ENCODE measurements at places on chromosomes 2 and 18.

DNA sequence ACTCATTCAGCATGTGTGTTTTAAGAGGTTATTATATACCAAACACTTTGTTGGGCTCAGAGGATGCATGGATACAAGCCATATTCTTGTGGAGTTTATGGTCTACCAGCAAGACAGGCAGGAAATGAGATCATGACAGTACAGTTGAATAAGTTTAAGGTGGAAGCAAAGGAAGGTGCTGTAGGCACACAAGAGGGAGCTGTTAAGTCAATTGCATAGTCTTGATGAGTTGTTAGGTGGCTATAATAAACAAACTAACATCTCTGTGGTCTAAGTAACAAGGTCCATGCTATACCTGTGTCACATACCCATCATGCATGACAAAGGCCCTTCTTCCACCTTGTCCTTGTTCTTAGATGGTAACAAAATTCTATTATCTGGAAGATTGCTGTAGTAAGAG lies 538.3 kb downstream of the CNTNAP5 start:
- DNase-seq: no peak

DNA sequence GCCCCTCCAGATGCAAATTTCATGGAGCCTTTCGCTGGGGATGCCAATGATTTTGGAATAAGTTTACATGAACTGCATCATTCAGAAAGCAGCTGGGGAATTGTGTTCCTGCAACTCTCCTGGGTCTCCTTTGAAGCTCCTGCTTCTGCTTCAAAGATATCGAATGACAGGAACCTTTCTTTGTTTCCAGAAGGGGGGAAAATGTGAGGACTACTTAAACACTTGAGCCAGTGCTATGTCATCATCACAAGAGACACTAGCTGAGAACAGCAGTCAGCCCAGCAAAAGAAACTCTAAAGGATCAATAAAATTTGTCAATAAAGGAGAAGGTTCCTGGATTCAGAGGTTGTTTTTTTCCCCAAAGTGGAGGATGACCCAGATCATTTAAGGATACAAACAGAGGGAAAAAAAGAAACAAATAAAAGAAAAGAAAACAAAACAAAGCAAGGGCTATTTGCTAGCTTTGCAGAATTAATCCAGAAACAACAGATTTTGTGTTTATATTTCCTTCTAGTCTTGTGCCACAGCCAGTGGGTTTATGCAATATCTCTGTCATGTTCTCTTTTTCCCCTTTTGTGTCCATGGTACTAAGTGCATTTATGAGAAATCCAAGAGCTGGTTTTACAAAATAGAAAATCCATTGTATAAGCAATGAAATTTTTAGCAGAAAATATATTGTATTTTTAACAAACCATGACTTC lies 463.7 kb downstream of the CDH2 start:
- no peak for DNase-seq

- DNase-seq: no peak
Measured at GRCh38 chr2:152240559-152241231, 65.1 kb upstream of the STAM2 start.

DNA sequence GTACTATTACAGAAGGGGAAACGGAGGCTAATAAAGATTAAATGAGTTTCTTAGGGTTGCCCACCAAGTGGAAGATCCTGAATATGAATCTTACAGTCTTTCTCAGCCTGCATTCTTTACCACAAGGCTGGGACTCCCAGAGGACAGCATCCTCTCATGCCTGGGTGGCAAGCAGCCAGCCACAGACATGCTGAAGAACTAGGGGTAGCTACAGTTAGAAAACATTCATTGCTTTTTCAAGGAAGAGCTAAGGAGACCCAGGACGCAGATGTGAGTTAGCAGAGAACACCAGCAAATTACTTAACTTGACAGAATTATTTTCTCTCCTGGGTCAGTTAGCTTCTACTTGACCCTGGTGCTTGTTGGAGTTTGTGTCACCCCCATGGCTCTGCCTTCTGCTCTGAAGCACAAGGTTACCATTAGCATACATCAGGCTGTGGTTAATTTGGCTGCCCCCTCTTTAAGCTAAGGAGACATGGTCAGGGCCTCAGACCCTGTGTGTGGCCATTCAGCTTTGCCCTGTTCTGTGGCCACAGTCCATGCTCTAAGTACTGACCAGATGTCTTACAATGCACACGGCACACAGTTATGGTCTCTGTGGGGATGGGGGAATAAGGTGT lies 132.3 kb upstream of the TNP1 start:
- DNase-seq: no peak

DNA sequence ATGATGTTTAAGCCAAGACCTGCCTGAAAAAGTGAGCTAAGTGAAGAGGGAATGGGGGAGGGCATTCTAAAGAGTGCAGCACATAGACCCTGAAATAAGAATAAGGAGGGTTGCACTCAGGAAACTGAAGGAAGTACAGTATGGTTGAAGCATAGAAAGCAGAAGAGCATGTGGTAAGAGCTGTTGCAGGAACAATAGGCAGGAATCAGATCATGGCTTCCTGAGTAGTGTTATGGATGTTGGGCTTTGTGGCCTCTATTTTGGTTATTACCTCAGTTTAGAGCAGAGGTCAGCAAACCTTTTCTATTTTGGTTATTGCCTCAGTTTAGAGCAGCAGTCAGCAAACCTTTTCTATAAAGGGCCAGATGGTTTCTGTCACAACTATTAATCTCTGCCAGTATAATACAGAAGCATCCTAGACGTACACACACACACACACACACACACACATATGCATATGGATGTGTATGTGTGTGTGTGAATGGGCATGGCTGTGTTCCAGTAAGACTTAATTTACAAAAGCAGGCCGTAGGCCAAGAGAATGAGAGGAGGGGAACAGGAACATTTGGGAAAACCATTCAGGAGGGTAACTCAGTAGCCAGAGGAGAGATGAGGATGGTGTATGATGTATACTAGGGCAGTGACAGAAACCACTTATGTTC lies 91.1 kb upstream of the MYO3B start:
- no peak for DNase-seq

- DNase-seq: no peak
Measured at GRCh38 chr2:214830794-214831346, 21.4 kb upstream of the BARD1 start.

DNA sequence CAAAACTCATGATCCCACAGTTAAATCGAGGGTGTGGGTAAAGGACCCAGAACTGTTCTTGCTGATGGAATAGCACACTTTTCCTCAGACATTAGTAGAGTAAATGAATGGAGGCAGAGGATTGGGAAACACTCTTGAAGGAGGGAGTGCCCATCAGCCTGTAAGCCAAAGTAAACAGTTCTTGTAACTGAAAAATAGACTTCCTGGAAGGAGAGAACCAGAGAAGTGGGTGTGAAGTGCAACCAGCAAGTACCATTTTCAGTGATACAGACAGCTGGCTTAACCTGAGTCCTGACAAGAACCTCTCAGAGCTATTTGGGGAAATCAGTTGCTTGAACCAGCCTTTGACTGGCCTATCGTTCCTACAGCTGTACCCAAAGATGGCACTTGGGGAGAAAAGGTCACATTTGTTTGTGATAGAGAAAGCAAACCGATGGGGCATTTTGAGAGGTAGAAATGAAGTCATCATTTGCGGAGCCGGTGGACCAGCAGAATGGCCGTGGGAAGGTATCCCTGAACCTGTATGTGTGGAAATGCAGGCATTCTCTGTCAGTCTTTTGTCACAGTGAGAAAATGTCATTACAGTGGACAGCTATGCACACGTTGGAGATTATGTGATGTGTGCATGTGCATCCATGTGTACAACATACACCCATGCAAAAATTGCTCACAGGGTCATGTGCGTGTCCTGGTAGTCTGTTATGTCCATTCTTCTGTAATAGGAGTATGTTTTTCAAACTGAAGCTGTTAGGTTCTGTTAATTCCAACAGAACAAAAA lies 17.8 kb downstream of the CRIM1 start:
- no peak for DNase-seq

- no peak for DNase-seq
Measured at GRCh38 chr2:240325016-240326007, 110.2 kb upstream of the GPC1 start.

DNA sequence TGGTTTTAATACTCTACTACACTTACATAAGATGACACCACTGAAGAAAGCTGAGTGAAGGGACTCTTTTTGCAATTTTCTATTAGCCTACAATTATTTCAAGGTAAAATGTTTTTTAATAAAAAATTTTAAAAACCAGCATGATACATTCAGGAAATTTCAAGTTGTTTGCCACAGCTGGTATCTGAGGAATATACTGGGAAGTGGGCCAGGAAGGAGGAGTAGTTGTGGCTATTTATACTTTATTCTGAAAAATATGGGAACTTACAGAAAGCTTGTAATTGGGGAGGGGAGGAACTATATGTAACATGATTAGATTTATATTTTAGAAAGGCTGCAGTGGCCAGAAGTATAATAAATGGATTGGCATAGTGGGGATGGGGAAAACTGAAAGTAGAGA lies 40.8 kb downstream of the WDR35 start:
- no peak for DNase-seq

DNA sequence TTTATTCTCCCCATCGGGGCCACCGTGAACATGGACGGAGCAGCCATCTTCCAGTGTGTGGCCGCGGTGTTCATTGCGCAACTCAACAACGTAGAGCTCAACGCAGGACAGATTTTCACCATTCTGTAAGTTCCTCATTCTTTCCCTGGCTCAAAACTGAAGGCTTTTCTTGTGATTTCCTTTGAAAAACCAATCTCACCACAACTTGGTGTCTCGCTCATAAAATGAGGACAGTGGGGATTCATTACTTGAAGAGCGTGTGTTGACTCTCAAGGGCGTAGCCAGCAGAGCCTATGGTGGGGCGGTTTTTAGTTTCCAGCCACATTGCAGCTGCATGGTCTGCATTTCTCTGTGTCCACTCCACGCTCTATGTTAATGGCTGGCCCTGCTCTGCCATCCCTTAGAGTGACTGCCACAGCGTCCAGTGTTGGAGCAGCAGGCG lies 29.0 kb downstream of the SLC1A4 start:
- no peak for DNase-seq

DNA sequence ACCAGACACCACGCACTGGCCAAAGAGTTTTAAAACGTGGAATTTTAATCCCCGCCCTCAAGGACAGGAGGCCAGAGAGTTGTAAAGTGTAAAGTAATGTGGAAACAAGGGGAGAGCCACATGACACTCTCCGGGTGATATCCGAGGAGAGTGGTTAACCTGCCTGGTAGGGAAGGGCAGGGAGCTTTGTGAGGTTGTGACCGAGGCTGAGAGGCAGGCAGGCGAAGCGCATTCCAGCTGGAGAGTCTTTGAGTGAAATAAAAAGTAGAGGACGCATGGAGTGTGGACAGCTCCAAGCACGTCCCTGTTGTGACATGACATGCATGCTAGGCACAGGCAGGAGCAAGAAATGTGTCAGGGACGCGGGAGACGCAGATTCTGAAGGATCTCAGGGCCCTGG lies 539.5 kb downstream of the RNF144A start:
- no peak for DNase-seq

DNA sequence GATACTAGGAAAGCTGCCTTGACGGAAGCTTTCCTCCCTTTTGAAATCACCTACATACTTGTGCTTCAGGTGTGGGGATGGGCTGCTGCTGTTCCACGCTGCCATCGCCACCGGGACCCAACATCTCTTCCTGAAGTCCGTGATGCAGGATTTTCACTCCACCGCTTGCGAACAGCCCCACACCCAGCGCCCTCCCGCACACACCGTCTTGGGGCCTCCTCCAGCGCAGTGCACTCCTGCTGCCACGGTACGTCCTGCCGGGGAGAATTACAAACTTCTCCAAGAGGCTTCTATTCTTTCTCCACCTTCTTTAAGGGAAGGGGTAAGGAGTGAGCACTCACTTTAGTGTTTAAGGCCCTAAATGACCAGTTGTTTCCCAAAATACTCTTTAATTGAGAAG lies 58.2 kb downstream of the HRH4 start:
- no peak for DNase-seq

GRCh38 chr2:33873076-33873605 lies 274.0 kb upstream of the FAM98A start:
- DNase-seq: no peak

DNA sequence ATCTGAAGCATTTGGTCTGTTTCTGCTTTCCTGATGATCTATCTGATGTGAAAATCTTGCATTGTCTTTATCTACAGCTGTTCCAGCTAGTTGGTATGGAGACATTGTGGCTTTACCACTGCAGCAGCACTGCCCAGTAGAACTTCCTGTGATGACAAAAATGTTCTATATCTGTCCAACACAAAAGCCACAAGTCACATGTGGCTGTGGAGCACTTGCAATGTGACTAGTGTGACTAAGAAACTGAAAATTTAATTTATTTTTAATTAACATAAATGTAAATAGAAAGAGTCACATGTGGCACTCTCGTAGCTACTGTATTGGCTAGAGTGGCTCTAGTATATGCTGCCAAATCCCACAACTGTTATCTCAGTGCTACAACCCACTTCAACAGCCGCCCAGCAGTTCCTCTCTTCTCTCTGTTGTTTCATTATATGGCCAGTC lies 425.7 kb downstream of the SETBP1 start:
- DNase-seq: no peak

GRCh38 chr18:57748770-57749603 lies 54.1 kb downstream of the ATP8B1 start:
- no peak for DNase-seq

- no peak for DNase-seq
Measured at GRCh38 chr2:19138264-19138825, 220.1 kb downstream of the OSR1 start.

GRCh38 chr2:221494556-221494955 lies 77.5 kb downstream of the EPHA4 start:
- DNase-seq: no peak

DNA sequence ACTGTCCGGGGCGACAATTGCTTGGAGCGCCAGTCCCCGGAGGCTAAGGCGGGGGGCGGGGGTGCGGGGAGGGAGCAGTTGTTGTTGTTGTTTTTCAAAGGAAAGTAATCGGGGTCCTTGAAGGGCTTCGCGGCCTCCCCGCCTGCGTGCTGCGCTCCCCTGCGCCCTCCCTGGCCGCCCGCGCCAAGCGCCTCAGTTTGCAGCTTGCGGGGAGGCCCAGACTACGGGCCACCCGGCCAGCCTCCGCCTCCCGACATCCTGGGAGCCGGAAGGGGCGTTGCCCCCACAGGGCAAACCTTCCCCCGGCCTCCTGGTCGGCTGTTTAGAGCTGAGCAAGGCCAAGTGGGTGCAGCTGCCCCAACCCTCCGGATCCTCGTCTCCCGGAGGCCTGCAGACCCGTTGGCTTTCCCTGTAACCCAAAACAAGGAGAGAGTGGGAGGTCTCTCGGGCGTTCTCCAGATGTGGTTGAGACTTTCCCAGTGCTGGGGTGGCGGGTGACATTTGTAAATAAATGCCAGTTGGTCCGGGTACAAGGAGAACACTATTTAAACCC lies 3.7 kb upstream of the SIX3 start:
- DNase-seq: no peak

Data from stimulated activated CD4-positive, alpha-beta T cell treated with anti-CD3 and anti-CD28 coated beads, Interleukin-12 subunit alpha, Interleukin-12 subunit beta, amount 100 ng/mL, for 24 hours (primary cell).